Uterus (tissue), 4 donors: ENCODE measurements at places on chromosomes 11 and 22. TPM values are rescaled to one million over a fixed set of nuclear protein-coding genes. Genes with fewer than 3 reads are reported as not detected.

SERHL2 gene
- total RNA-seq = 9.1 TPM

RTN4RL2 gene
- total RNA-seq = not detected

SLC22A12 gene
- total RNA-seq = not detected

MS4A12 gene
- not detected for total RNA-seq

OPCML gene
- 3.9 TPM for total RNA-seq

SORL1 gene
- 17.9 TPM for total RNA-seq

TRIM66 gene
- 7.4 TPM for total RNA-seq

MAPK8IP1 gene
- 24.9 TPM for total RNA-seq

HORMAD2 gene
- not detected for total RNA-seq

UCP3 gene
- total RNA-seq = 0.21 TPM

LRRC56 gene
- not detected for total RNA-seq

VSTM5 gene
- total RNA-seq = 2.5 TPM
